ENCODE measurements at places on chromosomes 2 and 18. TPM values are rescaled to one million over a fixed set of nuclear protein-coding genes. Genes with fewer than 3 reads are reported as not detected.

GRCh38 chr2:74146929-74147726 lies 584 bp downstream of the BOLA3 start:
- peak; percentile 32 for DNase-seq

- no peak for DNase-seq
Measured at GRCh38 chr2:178767094-178768060, 39.8 kb downstream of the TTN start.

DNA sequence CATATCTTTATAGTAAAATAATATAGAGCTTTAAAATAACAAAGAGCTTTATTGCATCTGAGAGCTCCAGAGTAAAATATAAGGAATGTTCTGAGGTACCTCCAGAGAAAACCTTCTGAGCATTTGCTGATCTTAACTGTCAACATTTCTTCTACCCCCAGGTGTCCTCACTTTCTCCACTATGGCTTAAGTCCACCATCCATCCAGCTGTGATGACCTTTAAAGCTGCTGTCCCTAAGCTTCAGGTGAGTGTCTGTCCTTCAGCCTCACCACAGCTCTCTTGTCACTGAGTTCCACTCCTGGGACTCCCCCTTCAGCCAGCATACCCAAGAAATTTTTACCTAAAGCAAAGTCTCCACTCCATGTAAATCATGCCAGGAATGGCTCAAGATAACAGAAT lies 137.9 kb downstream of the MYO5B start:
- DNase-seq: no peak

DNA sequence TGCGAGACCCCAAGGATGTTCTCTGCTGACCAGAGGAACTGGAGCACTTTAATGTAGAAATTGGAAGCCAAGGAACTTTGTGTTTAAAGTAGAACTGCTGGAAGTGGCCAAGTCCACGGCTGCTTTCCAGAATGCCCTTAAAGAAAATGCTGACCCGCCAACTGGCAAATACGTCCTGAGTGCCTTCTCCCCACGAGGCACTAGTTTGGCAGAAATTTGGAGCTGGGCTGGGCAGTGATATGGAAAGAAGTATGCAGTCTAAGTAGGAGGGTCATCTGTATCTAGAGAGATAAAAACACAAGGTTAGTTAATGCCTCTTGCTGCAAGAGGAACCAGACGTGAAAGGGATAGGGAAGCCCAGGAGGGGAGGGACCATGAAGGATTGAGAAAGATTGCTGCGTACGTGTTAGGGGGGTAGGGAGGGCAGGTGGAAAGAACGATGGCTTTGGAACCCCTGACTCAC lies 59.3 kb upstream of the RFX8 start:
- peak; percentile 13 for DNase-seq

DNA sequence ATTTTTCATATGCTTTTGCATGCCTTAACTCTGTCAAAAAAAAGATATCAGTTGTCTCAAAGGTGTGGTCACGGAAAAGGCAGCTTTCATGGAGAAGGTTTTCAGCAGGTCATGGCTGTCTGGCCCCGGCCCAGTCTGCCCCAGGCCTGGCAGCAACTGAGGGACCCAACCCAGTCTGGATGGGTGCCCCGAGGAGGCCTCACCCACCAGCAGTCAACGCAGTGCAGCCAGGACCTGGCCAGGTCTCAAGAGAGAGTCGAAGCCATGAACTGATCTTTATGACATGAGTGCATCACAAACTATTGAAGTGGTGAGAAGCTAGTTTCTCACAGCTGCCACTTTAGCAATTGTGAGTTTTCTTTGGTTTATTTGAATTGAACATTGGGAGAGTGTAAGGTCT lies 7.9 kb downstream of the TUBB6 start:
- no peak for DNase-seq

Gene UGT1A10
- total RNA-seq: not detected

Gene SKA1
- total RNA-seq: 18.0 TPM
